ENCODE measurements at places on chromosomes 4 and X. TPM values are rescaled to one million over a fixed set of nuclear protein-coding genes. Genes with fewer than 3 reads are reported as not detected.
A peak's percentile ranks its signal among the peaks of the same experiment; 100 is the strongest.

Gene FAM47A
- not detected for total RNA-seq

Gene TRIML2
- total RNA-seq: not detected

Gene NPY5R
- 0.29 TPM for total RNA-seq

DNA sequence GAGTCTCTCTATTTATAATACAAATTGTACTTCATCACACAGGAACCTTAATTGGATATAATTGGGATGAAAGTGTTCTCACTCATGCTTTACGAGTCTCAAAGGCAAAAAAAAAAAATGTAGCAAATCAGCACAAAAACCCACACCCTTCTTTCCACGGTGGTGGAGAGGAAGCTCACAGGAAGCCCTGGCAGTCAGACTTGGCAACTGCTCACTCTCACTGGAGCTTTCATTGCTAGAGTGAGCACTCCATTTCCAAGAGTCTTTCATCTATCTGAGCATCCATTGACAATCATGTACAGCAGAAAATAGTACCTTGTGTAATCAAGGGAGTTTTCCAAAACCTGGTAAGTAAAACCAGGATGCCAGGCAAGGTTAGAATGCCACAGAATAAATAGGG, 2159.4 kb upstream of the AGA start:
- no peak overlapping the region for H3K4me3 ChIP-seq
- H3K27me3 ChIP-seq: no peaks in the 10 kb centered on the region
- no peaks in the 10 kb centered on the region for H3K36me3 ChIP-seq
- H3K4me1 ChIP-seq: no peaks in the 10 kb centered on the region
- no peak overlapping the region for H3K27ac ChIP-seq

DNA sequence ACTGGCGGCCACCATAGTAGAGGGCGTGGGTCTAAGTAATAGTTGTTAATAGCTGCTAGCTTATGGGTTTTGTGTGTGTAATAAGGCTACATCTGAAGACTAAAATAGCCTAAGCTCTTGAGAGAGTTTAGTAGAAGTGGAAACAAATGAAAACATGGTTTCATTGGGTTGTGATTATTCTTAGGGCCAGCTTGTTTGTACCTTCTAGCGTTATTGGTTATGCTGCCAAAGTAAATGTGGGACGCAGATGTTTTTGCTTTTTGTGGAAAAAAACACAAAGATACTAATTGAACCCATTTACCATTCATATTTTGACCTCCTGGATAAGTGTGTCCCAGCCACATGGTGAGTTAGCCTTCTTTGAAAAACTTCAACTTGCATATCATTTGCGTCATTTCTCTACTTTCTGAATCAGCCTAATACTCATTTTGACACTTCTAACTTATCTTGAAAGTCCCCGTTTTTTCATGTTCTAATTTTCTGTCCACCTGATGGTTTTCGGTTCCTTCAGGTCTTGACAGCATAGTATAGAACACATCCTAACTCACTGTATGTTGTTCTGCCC, 305.3 kb downstream of the FRMPD4 start:
- H3K4me1 ChIP-seq: no peaks in the 10 kb centered on the region
- H3K36me3 ChIP-seq: no peaks in the 10 kb centered on the region
- no peak overlapping the region for H3K27ac ChIP-seq
- DNase-seq: no peak
- H3K27me3 ChIP-seq: no peaks in the 10 kb centered on the region

DNA sequence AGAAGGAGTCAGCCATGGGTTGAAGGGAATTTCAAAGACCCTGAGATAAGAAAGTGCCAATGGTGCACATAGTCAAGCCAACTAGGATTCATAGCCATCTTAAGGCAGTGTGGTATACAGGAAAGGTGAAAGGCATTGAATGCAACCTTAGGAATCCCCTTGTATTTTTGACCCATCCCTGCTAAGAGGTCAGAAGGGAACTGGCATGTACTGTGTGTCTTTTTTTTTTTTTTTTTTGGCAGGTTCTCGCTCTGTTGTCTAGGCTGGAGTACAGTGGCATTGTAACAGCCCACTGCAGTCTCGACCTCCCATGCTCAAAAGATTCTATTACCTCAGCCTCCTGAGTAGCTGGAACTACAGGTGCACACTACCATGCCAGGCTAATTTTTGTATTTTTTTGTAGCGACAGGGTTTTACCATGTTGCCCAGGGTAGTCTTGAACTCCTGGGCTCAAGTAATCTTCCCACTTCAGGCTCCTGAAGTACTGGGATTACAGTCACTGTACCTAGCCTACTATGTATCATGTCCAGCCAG, 40.8 kb downstream of the VSIG4 start:
- no peak overlapping the region for H3K4me3 ChIP-seq
- H3K4me1 ChIP-seq: peaks cover 17% of the 10 kb centered on the region
- no peaks in the 10 kb centered on the region for H3K36me3 ChIP-seq
- DNase-seq: no peak
- peaks cover 5% of the 10 kb centered on the region for H3K27me3 ChIP-seq

GRCh38 chr4:15598644-15599043, 56.5 kb downstream of the FBXL5 start:
- H3K4me1 ChIP-seq: no peaks in the 10 kb centered on the region
- DNase-seq: no peak
- no peak overlapping the region for H3K4me3 ChIP-seq
- peaks cover 63% of the 10 kb centered on the region for H3K36me3 ChIP-seq
- H3K27me3 ChIP-seq: no peaks in the 10 kb centered on the region

GRCh38 chr4:172815499-172816164, 353.0 kb upstream of the GALNT7 start:
- no peak overlapping the region for H3K27ac ChIP-seq
- no peak for DNase-seq
- no peaks in the 10 kb centered on the region for H3K4me1 ChIP-seq

GRCh38 chrX:3940000-3940610, 226.7 kb upstream of the PRKX start:
- no peaks in the 10 kb centered on the region for H3K36me3 ChIP-seq
- no peaks in the 10 kb centered on the region for H3K27me3 ChIP-seq
- peak; percentile 13 for DNase-seq
- no peak overlapping the region for H3K27ac ChIP-seq
- H3K4me3 ChIP-seq: no peak overlapping the region

GRCh38 chr4:142551517-142552305, 294.4 kb downstream of the INPP4B start:
- no peaks in the 10 kb centered on the region for H3K4me1 ChIP-seq
- no peaks in the 10 kb centered on the region for H3K36me3 ChIP-seq
- no peak for DNase-seq
- H3K27me3 ChIP-seq: no peaks in the 10 kb centered on the region
- no peak overlapping the region for H3K4me3 ChIP-seq

DNA sequence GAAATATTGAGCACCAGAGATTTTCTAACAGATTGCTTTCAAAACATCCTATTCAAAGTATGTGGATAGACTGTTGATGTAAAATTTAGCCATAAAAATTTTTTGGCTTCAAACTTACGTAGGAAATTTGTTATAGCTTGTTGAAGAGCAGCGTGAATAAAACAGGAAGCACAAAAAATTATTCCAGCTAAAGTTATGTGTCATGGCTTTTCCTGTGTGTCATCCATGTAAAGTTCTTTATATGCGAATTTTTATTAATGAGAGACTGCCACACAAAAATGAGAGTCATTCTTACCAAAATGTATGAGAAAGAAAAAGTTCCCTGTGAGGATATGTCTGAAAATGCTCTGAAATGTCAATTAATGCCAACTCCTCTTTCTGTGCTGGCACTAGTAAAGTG, 19.5 kb downstream of the EPGN start:
- no peaks in the 10 kb centered on the region for H3K4me1 ChIP-seq
- no peak overlapping the region for H3K4me3 ChIP-seq
- H3K36me3 ChIP-seq: no peaks in the 10 kb centered on the region
- DNase-seq: no peak

GRCh38 chrX:679291-679979, 48.8 kb downstream of the SHOX start:
- no peak for DNase-seq
- H3K4me1 ChIP-seq: no peaks in the 10 kb centered on the region
- no peaks in the 10 kb centered on the region for H3K36me3 ChIP-seq
- H3K27me3 ChIP-seq: no peaks in the 10 kb centered on the region

DNA sequence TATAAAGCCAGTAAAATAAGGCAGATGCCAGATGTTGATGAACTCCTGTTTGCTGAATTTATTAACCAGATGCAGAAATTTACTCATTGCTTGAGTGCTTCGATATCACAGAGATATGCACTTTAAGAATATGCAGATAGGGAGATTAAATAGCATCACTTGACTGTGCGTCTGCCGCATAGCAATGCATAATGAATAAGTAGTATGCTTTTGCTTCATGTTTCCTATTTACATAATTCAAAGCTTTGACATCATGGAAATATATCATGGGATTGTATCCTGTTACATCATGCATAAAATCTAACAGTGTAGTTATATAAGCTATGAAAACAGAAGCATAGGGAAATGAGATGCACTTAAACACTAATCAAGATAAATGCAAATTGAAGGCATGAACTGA, 45.9 kb downstream of the VEGFC start:
- H3K4me1 ChIP-seq: no peaks in the 10 kb centered on the region
- no peaks in the 10 kb centered on the region for H3K27me3 ChIP-seq
- no peak overlapping the region for H3K27ac ChIP-seq
- H3K36me3 ChIP-seq: no peaks in the 10 kb centered on the region
- H3K4me3 ChIP-seq: no peak overlapping the region

All from left lung (tissue), 14 donors.